WERI-Rb-1 (cell line): ENCODE measurements at places on chromosomes 5 and 9.

- no peak for DNase-seq
These were observed 549.7 kb downstream of the CSNK1G3 start for GRCh38 chr5:124061663-124062062.

GRCh38 chr5:90985341-90985740 is 397.8 kb downstream of the ARRDC3 start:
- no peak for DNase-seq

DNA sequence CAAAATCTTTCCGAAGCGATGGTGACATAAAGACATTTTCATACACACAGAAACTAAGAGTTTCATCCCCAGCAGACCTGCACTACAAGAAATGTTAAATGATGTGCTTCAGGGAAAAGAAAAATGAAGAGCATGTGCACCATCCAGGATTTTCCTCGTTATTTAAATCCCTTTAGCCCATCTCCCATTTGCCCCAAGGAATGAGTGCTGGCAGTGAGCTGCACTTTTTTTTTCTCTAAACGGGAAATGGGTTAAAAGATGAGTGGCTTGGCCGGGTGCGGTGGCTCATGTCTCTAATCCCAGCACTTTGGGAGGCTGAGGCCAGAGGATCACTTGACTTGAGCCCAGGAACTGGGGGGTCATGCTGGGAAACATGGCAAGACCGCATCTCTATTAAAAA is 6.8 kb upstream of the LRRC14B start:
- no peak for DNase-seq

DNA sequence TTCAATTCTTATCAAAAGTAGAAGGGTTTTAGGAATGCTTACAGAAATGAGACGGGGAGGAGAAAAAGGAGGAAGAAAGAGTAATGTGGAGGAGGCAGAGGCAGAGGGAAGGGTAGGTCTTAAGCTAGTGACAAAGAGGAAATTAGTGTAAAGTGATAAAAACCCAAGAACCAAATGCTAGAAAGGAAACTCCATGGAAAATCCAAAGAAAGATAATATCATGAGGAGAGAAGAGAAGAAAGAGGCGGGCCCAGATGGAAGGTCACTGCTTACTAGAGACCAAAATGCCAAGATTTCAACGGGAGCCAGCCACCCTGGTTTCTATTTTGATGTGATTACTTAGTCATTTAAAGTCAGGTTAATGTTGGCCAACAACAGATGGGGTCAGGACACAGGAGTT is 68.6 kb upstream of the IL12B start:
- no peak for DNase-seq

GRCh38 chr9:19641046-19641445 is 147.8 kb downstream of the SLC24A2 start:
- no peak for DNase-seq

- DNase-seq = no peak
These were observed 376.6 kb upstream of the TUSC1 start for GRCh38 chr9:26054600-26055520.

- DNase-seq = no peak
These were observed 394.5 kb downstream of the SPATA31D1 start for GRCh38 chr9:82382887-82383616.

- peak; percentile 91 for DNase-seq
These were observed 146.9 kb downstream of the TENT4A start for GRCh38 chr5:6859951-6860638.

- DNase-seq = no peak
These were observed 62.2 kb upstream of the SLC12A2 start for GRCh38 chr5:128021411-128021810.

DNA sequence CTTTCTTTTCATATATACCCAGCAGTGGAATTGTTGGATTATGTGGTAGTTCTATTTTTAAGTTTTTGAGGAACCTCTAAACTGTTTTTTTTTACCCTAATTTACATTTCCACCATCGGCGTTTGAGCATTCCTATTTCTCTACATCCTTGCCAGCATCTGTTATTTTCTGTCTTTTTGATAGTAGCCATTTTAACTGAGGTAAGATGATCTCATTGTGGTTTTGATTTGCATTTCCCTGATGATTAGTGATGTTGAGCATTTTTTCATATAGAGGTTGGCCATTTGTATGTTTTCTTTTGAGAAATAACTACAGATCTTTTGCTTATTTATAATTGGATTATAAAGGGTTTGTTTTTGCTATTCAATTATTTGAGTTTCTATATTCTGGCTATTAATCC is 71.7 kb upstream of the TNC start:
- DNase-seq = no peak

DNA sequence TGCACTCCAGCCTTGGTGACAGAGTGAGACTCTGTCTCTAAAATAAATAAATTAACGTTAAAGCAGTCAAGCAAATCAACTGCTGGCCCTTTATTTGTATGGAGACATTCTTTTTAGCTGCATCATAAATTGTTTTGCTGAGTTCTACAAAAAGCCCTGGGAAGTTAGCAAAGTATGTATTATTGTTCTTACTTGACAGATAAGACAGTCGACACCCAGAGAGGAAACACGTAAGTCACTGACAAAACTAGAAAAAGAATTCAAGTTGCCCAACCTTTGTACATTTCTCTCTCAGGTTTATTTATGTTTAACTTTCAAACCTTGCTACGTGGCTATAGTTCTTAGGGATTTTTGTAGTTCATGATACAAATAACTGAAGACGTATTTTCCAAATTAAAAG is 40.4 kb upstream of the MACIR start:
- no peak for DNase-seq
